ENCODE measurements at places on chromosomes 16 and 17.

- peak; percentile 100 for DNase-seq
These were observed 58.4 kb downstream of the TOM1L2 start for GRCh38 chr17:17913695-17914332.

DNA sequence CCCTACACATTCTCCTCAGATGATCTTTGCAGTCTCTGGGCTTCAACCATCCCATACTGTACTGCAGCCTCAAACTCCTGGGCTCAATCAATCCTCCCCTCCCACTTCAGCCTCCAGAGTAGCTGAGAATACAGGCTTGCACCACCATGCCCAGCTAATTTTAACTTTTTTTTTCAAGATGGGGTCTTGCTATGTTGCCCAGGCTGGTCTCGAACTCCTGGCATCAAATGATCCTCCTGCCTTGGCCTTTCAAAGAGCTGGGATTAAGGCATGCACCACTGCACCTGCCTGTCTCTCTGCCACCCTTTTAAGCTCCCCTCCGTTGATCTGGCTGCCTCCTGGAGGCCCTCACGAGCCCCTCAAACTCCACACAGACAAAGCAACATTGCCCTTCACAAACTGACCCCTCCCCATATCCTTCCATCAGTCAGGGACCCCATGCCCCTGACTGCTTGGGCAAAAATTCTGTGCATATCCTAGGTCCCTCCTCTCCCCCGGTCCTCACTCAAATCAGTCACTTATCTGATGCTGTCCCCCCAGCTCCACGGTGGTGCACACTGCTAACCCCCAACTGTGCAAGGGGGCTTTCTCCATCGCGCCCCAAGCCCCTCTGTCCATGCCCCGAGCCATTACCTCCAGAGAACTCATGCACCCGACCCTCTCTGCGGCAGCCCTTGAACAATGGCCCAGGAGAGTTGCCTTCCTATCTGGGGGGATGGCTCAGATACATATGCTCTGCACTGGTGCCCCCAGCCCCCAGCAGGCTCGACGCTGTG lies 252.9 kb downstream of the KATNIP start:
- DNase-seq: no peak

- DNase-seq: peak; percentile 17
These were observed 138.4 kb downstream of the PRKCB start for GRCh38 chr16:23974223-23974622.

- no peak for DNase-seq
These were observed 73.2 kb downstream of the AIPL1 start for GRCh38 chr17:6361733-6362132.

Measured in SJCRH30 (cell line).